ENCODE measurements at places on chromosomes 1 and 21.

DNA sequence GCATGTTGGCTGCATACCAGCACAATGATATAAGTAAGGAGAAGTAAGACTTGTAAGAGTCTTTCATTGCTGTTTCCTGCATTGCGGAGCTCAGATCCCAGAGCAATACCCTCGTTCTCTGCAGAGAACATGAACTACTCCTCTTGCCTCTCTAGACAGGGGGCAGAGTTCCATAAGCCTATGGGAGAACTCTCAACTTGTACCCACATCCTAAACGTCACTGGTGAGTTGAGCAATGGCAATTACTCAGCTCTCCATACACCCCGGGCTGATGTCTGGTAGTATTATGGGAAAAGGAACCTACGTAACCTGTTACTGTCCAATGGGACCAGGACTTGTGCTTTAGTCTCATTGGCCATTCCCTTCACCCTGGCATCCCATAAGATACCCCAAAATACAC is 27.3 kb upstream of the ZNF496 start:
- DNase-seq: no peak

DNA sequence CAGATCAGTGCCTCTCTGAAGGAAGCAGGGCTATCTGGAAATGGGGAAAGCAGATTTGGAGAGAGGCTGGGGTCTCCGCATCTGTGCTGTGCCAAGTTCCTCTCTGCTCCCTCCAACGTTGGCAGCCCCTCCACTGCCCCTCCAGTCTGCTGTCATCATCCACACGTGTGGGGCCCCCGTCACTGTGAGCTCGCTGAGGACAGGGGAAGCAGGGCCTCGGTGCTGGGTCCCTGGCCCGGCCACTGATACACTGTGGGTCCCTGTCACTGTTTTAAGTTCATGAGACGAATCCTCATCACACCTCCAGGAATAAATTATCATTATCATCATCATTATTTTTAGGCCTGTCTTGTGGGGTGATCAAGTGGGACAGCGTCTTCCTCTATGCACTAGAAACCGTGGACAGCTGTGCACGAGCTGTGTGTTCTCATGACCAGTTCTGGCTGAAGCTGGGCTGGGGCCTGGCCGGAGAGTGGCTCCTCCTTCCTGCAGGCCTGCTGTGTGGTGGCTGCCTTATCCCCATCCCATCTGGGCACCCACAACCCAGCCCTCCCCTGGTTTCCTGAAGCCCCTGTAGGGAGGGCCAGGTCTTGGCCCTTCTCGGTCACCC is 52.2 kb downstream of the DMRTB1 start:
- no peak for DNase-seq

DNA sequence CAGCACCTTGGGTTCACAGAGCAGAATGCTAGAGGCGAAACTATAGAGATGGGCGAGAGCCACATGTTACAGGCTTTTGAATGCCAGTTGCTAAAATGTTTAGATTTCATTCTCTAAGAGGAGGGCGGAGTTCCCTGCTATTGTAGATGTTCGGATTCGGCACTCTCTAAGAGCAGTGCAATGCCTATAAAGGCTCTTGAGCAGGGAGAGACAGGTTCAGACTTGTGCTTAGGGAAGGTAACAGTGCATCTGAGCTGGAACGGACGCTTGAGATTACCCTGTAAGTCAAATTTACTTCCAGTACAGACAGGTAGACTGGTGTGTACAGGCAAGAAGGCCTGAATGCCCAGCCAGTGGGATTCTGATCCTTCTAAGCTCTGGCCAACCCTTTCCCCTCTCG is 15.3 kb downstream of the LURAP1 start:
- DNase-seq: no peak

DNA sequence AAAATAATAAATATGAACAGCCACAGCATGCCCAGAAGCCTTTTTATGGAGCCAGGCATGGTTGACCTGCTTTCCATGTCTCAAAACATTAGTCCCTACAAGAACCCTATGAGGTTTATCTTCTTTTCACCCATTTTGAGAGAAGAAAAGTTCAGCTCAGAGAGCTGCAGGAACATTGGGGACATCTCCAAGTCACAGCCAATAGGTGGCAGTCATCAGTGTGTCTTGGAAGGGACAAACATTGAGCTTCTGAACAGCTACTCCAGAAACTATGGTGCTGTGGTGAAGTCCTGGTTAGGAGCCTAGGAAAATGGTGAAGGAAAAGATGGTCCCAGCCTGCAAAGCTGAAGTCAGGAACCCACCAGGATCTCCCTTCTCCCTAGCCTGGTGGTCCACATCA is 73.6 kb downstream of the JMJD4 start:
- DNase-seq: no peak

- no peak for DNase-seq
Observed at GRCh38 chr1:44895919-44896734, 53.1 kb upstream of the PTCH2 start.

DNA sequence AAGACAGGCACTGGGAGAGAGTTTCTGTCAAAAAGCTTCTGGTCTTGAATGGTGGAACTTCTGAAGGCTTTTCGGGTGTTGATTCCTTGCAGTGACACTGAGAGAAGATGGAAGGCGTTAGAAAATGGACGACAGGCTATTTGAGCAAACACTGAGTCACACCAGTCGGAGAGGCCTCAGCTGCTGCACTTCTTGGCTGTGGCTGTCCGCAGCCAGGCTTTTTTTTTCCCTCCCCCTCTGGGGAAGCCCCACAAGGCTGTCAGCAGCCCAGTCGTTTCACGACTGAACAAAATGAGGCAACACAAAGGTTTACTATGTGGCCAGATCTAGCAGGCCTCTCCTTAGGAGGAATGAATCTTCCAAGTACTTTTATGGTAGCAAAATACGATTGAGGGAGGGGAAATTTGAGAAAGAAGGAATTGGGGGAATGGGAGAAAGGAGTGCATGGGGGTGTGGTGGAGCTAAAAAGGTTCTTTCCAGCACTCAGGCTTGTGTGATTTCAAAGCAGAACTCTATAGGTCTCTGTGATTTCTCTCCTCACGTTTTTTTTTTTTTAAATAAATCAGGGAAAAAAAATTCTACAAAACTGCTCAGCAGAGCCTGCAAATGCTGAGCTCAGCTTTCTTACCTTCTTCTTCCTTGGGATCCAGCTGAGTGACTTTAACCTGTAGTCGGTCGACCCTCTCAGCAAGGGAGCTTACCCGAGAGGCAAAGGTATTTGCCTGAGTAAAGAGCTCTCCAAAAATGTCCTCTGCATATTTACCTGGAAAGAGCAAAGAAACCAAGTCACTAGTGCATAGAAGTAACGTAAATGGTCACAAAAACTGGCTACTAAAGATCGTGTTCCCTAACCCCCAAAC is 26.1 kb downstream of the GPR3 start:
- peak; percentile 54 for DNase-seq

DNA sequence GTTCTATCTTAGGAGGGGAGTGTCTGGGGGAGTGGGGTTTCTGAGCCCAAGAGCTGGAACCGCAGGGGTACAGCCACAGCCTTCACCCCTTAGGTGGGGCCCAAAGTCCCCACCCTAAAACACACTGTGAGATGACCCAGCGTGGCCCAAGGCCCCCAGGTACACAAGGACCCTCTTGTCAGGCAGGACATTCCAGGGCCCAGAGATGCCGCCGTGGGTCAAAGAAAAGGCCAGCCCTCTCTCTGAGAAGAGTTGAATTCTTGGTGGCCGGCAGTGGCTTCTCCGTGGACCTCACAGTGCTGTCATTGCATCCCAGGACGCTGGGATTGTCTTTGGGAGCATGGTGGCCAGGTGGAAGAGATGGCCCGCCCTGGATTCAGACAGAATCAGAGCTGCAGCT is 176.3 kb upstream of the C1orf174 start:
- DNase-seq: no peak

DNA sequence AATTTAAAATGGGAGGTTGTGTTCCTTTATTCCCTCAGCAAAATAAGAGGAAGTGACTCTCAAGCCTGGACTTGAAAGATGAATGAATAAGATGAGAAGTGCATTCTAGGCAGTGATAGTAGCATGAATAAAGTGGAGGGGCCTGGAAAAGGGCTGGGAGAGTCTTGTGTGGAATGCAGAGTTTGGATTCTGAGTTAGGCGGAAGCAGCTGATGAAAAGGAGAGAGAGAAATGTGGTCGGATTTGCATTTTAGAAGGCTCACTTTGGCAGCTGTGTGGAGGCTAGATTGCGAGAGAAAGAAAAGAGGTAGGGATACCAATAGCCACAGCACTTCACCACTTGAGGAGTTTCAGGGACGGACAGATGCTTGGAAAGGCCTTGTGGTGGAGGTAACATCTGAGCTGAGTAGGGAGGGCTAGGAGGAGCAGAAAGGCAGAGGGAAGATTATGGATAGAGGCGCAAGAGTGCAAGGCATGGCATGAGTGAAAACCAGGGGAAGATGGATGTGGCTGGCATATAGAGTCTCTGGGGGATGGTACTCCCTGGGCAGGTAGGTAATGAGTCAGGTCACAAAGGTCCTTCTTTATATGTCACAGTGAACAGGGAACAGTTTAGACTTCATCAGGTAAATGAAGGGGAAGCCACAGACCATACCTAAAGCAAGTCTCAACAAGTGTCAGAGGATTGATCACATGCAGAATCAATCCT is 59.6 kb downstream of the ST3GAL3 start:
- DNase-seq: no peak

- DNase-seq: no peak
Observed at GRCh38 chr1:217388522-217389065, 242.3 kb downstream of the GPATCH2 start.

- DNase-seq: no peak
Observed at GRCh38 chr1:54557671-54558355, 9.8 kb downstream of the ACOT11 start.

GRCh38 chr1:192877283-192877886 is 68.5 kb downstream of the RGS2 start:
- DNase-seq: no peak

DNA sequence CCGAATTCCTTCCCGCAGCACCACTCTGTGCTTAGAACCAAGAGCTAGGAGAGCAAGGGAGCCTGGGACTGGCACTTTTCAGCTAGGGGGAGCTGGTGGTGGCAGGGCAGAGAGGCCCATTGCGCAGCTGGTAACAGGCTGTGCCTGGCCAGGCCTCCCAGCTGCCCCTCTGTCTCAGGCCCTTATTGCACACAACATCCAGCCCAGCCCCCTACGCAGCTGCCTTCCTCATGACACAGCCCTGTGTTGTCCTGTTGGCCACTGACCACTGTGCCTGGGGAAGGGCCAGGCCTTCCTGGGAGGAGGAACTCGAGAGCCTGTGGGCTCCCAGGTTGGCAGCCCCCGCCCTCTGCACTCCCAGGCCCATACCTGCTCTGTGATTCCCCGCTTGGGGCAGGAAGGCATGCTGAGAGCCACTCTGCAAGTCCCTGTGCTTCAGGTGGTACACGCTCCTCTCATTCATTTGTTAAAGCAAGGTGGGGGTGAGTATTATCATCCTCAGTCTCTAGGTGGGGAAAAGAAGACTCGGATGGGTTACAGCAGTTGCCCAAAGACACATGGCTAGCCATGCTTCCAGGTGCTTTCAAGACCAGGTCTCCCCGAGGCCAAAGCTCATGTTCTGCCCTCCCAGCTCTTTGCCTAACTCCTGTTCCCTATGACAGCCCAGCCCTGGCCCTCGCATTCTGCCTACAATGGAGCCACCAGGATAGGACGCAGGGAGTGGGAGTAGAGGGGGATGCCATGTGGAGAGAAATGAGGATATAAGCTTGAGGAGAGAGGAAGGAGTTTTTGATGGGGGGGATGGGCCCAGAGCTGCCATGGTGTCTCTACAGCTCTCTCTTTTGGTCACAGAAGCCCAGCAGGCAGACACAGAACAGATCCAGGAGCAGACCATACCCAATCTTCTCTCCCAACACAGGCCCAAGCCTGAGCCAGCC is 81.8 kb downstream of the TMEM53 start:
- no peak for DNase-seq

GRCh38 chr1:27574871-27575831 is 28.8 kb downstream of the AHDC1 start:
- DNase-seq: no peak

- peak; percentile 80 for DNase-seq
Observed at GRCh38 chr1:2840036-2840809, 38.7 kb upstream of the TTC34 start.

DNA sequence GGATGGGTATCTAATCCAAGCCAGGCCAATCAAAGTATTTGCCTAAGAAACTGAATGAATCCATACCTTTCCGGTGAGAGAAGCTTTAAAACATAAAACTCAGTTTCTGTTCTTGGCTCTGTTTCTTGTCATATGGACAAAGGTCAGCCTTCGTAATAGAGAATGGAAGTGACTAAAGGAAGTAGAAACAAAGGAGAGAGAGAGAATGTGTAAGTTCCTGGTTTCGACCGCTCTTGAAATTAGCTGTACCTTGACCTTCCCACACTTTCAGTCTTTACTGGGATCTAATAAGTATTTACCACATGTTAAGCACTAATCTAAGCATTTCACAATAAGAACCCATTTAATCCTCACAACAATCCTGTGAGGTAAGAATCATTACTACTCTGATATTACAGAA is 19.6 kb upstream of the CLCA4 start:
- no peak for DNase-seq

GRCh38 chr1:39654291-39654690 is 14.8 kb upstream of the HEYL start:
- no peak for DNase-seq

DNA sequence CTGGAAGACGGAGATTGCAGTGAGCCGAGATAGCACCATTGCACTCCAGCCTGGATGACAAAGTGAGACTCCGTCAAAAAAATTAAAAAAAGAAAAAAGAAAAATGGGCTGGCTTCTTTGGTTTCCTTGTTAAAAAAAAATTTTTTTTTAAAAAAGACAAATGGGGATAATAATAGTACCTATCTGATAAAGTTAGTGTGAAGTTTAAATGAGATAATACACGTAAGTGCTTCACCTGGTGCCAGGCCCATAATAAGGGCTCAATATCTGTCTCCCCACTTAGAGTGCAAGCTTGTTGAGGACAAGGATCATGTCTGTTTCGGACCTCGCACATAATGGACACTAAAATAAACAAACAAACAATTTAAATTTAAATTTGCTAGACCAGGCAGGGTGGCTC is 30.0 kb upstream of the HTR1D start:
- no peak for DNase-seq

GRCh38 chr1:72285074-72285425 is 2.7 kb upstream of the NEGR1 start:
- DNase-seq: no peak

GRCh38 chr1:226733876-226734275 is 5.2 kb downstream of the ITPKB start:
- DNase-seq: no peak

DNA sequence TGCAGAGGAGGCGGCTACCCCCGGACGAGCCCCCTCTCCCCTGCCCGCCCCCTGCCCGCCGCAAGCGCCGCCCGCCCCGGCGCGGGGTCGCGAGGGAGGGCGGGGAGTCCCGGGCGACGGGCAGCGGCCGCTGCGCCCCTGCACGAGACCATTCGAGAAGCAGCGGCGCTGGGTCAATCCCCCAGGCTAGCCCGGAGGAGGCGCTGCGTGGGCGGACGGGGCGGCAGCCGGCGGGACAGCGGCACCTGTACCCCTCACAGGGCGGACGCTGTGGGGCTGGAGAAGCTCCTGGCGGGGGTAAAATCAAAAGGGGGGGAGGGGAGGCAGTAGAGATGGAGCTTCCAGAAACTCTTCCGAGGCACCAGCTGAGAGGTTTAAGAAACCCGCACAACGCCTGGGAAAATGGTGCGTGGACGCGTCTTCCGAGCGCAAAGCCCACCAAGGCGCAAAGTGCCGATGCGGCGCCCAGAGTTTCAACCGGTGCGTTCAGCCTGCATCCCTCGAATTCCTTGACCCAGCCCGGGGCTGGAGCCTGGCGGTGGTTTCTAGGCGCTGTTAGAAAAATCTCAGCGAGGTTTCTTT is at the start of gene PLPPR5:
TSS of gene PLPPR5 (minus strand) at position 1 of the 582 bp plus-strand sequence. CDS start 190 bp downstream, outside the sequence.
- no peak for DNase-seq

Measured in CD4-positive, alpha-beta T cell treated with Interleukin-6 at 100 ng/mL for 8 hours (primary cell).